ENCODE measurements at places on chromosomes 1 and 21. TPM values are rescaled to one million over a fixed set of nuclear protein-coding genes. Genes with fewer than 3 reads are reported as not detected.
A peak's percentile ranks its signal among the peaks of the same experiment; 100 is the strongest.

DNA sequence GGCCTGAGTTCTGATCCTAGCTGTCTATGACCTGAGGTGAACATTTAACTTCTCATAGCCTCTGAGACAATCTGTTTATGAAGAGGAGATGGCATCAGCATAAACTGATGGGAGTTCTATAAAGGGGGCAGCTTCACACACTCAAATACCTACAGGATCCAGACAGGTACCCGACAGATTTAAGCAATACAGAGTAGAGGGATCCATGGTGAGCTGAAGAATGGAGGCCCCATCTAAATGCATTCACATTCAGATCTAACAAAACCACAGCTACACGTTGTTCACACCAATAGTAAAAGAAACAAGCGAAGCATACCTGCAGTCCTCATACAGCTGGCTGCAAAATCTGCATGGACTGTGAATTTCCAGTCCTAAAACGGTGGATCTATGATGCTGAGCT is 48.7 kb upstream of the ESRRG start:
- no peak overlapping the region for H3K4me3 ChIP-seq
- no peaks in the 10 kb centered on the region for H3K27me3 ChIP-seq
- H3K27ac ChIP-seq: no peak overlapping the region
- DNase-seq: no peak
- H3K4me1 ChIP-seq: no peaks in the 10 kb centered on the region
- H3K36me3 ChIP-seq: no peaks in the 10 kb centered on the region

DNA sequence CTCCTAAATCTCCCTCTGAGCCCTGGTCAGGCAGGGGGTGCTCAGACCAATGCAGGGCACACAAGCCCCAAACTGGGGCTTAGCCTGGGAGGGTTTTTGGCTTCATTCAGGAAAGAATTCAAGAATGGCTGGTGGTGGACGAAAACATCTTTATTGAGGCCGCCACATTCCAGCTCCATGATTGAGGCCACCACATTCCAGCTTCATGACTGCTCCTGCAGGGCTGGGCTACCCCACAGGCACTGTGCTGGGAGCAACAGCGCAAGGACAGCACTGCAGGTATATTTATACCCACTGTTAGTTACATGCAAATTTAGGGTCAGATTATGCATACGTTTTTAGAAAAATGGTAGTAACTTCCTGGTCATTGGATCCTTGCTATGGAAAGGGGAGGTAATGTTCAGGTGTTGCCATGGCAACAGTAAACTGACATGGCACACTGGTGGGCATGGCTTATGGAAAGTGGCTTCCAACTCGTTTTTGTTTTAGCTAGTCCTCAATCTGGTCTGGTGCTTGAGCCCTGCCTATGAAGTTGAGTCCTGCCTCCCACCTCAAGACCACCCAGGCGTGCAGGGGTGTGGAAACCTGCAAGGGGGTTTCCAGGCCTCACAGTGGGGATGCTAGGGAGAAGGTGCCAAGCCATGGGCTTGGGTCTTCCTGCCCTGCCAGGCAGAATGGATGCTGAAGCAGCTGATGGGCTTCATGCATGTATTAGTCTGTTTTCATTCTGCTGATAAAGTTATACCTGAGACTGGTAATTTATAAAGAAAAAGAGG is 348.7 kb upstream of the AJAP1 start:
- H3K27me3 ChIP-seq: peaks cover 2% of the 10 kb centered on the region
- no peaks in the 10 kb centered on the region for H3K4me1 ChIP-seq
- H3K4me3 ChIP-seq: no peak overlapping the region
- H3K36me3 ChIP-seq: peaks cover 1% of the 10 kb centered on the region
- H3K27ac ChIP-seq: no peak overlapping the region

DNA sequence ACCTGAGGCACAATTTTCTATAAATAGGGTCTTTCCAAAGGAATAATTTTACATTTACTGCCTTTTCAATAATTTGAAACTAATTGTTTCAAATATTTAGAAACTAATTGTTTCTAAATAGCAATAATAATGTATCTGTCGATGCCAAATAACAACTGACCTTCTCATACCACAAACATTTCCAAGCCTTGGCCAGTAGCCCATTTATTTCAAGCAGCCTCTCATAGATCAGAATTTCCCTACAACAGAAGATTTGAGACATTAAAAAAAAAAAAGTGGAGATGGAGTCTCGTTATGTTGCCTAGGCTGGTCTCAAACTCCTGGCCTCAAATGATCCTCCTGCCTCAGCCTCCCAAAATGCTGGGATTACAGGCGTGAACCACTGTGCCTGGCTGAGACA is 2.1 kb upstream of the GFI1 start:
- H3K27me3 ChIP-seq: peaks cover 3% of the 10 kb centered on the region
- peaks cover 38% of the 10 kb centered on the region for H3K4me1 ChIP-seq
- H3K27ac ChIP-seq: peak overlapping the region; percentile 83
- DNase-seq: no peak
- peak overlapping the region; percentile 72 for H3K4me3 ChIP-seq

GRCh38 chr1:65844821-65845534 is 52.3 kb downstream of the PDE4B start:
- no peak for DNase-seq
- no peaks in the 10 kb centered on the region for H3K36me3 ChIP-seq
- H3K4me1 ChIP-seq: no peaks in the 10 kb centered on the region
- H3K27me3 ChIP-seq: no peaks in the 10 kb centered on the region
- no peak overlapping the region for H3K4me3 ChIP-seq
- H3K27ac ChIP-seq: no peak overlapping the region

- no peaks in the 10 kb centered on the region for H3K27me3 ChIP-seq
- no peak overlapping the region for H3K4me3 ChIP-seq
- DNase-seq: no peak
- peaks cover 4% of the 10 kb centered on the region for H3K4me1 ChIP-seq
- H3K27ac ChIP-seq: no peak overlapping the region
- H3K36me3 ChIP-seq: peaks cover 11% of the 10 kb centered on the region
These were observed 213.5 kb downstream of the RPS6KC1 start for GRCh38 chr1:213264531-213264930.

CLCA2 gene
- not detected for total RNA-seq

FCER1A gene
- not detected for total RNA-seq

RHEX gene
- total RNA-seq: not detected

DNA sequence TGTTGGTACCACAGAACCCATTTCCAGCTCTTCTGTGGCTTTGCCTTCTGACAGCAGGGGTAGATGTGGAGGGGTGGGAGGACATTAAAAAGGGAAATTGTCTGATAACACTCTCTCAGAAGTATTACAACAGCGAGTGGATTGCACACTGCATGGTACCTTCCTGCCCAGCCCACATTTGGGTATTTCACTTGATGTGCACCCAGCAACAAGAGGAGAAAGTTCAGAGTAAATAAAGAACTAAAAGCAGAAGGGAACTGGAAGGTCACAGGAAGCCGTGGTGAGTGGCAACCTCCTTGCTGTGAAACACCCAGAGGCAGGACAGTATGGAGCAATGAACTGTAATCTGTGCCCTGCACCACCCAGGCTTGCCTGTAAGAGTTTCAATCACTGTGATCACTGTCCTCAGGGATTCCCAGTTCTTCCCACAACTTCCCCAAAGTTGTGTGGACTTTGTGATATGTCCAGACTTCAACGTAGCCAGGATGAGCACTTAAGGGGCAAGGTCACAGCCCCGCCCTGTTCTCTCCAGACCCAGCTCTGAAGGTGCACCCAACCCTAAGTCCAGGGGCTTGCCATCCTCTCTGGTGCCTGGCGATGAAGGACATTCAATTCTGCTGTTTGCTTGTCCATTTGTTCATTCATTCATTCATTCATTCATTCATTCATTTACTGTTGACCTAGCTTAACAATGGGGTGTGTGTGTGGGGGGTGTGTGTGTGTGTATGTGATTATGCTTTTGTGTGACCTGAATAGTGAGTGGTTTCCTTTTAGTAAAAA is 18.7 kb upstream of the F5 start:
- peak; percentile 52 for DNase-seq
- H3K27ac ChIP-seq: peak overlapping the region; percentile 75
- H3K4me1 ChIP-seq: peaks cover 53% of the 10 kb centered on the region
- peak overlapping the region; percentile 13 for H3K4me3 ChIP-seq
- H3K27me3 ChIP-seq: peaks cover 3% of the 10 kb centered on the region
- H3K36me3 ChIP-seq: peaks cover 2% of the 10 kb centered on the region
